ENCODE measurements at places on chromosomes 3 and 15.

GRCh38 chr3:124986192-124987143, 51.9 kb upstream of the MUC13 start:
- no peak overlapping the region for H3K4me3 ChIP-seq
- H3K36me3 ChIP-seq: peaks cover 27% of the 10 kb centered on the region
- H3K27ac ChIP-seq: no peak overlapping the region
- no peaks in the 10 kb centered on the region for H3K4me1 ChIP-seq
- no peak for DNase-seq

DNA sequence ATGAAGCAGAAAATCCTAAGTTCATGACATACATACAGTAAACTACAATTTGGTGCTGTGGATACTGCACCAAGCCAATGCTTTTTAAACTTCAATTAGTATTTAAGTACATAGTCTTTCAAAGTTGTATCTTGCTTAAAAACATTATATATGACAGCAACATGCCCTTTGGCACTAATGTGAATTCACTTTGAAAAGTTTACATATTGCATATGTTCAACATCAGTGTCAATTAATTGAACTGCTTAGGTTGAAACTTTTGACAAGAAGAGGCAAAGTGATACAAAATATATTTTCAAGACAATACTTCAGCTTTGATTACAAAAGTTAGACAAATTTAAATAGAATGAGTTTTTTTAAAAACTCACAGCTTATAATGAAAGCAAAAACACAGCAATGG, 119.4 kb upstream of the ROBO2 start:
- DNase-seq: no peak
- no peaks in the 10 kb centered on the region for H3K4me1 ChIP-seq
- H3K4me3 ChIP-seq: no peak overlapping the region
- no peak overlapping the region for H3K27ac ChIP-seq
- no peaks in the 10 kb centered on the region for H3K27me3 ChIP-seq

GRCh38 chr15:66472176-66472999, 25.2 kb downstream of the SNAPC5 start:
- peak overlapping the region; percentile 66 for H3K4me3 ChIP-seq
- no peaks in the 10 kb centered on the region for H3K27me3 ChIP-seq
- H3K4me1 ChIP-seq: peaks cover 28% of the 10 kb centered on the region
- peak overlapping the region; percentile 92 for H3K27ac ChIP-seq
- peak; percentile 65 for DNase-seq

DNA sequence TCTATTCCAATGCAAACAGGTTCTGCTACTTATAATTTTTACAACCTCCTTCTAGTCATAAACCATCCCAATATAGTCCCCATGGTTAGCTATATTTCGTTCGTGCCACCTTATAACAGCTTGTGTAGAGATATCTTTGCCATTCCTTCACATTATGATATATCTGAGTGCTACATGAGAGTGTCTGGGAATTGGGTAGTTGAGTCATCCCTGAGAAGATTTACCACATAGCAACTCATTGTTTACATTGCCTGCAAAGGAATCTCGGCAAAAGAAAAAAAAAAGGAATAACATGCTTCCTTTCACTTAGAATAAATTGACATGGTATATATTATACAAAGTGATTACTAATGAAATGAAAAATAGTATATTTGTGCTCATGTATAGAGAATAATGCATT, 86.0 kb upstream of the VGLL3 start:
- no peaks in the 10 kb centered on the region for H3K27me3 ChIP-seq
- no peak overlapping the region for H3K4me3 ChIP-seq
- peaks cover 2% of the 10 kb centered on the region for H3K36me3 ChIP-seq
- DNase-seq: no peak
- H3K27ac ChIP-seq: no peak overlapping the region

GRCh38 chr3:151087648-151088047, 2.2 kb downstream of the MED12L start:
- peaks cover 77% of the 10 kb centered on the region for H3K27me3 ChIP-seq
- peaks cover 4% of the 10 kb centered on the region for H3K36me3 ChIP-seq
- no peaks in the 10 kb centered on the region for H3K4me1 ChIP-seq
- H3K4me3 ChIP-seq: peak overlapping the region; percentile 81

GRCh38 chr3:143209715-143210059, 90.1 kb downstream of the CHST2 start:
- H3K4me3 ChIP-seq: no peak overlapping the region
- H3K27ac ChIP-seq: no peak overlapping the region
- no peak for DNase-seq

GRCh38 chr15:35546511-35547381, 781 bp upstream of the DPH6 start:
- peaks cover 7% of the 10 kb centered on the region for H3K36me3 ChIP-seq
- H3K4me3 ChIP-seq: peak overlapping the region; percentile 89
- peaks cover 19% of the 10 kb centered on the region for H3K4me1 ChIP-seq
- no peak for DNase-seq
- H3K27ac ChIP-seq: peak overlapping the region; percentile 99

DNA sequence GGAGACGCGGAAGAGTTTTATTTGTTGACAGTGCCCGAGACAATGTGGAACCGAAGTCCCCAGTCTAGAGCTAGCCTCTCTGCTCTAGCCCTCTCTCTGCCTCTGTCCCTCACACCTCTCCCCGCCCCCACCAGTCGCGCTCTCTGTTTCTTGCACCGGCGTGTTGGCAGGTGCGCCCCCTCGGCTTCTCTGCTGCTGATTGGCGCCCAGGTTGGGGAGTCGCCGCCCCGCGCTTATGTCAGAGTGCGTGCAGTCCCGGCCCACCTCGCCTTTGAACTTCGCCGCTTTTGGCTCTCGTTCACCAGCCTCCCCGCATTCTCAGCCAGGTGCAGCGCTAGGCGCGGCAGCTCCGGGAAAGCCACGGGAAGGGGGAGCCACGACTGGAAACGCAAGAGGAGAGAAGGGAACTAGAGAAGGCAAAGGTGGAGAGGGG, at the start of gene SOX14:
SOX14 (plus strand) TSS at position 315 of the 433 bp plus-strand sequence. CDS start 470 bp downstream, outside the sequence.
- H3K36me3 ChIP-seq: no peaks in the 10 kb centered on the region
- no peak within 1 kb of the TSS for H3K4me3 ChIP-seq
- no peak for DNase-seq
- H3K4me1 ChIP-seq: peaks cover 4% of the 10 kb centered on the region

GRCh38 chr3:129934234-129935123, 40.0 kb upstream of the TRH start:
- no peak overlapping the region for H3K4me3 ChIP-seq
- H3K4me1 ChIP-seq: peaks cover 19% of the 10 kb centered on the region
- H3K27ac ChIP-seq: no peak overlapping the region

- no peaks in the 10 kb centered on the region for H3K36me3 ChIP-seq
- no peaks in the 10 kb centered on the region for H3K27me3 ChIP-seq
- no peak overlapping the region for H3K27ac ChIP-seq
Observed at GRCh38 chr15:36831904-36832287, 252.5 kb downstream of the CDIN1 start.

DNA sequence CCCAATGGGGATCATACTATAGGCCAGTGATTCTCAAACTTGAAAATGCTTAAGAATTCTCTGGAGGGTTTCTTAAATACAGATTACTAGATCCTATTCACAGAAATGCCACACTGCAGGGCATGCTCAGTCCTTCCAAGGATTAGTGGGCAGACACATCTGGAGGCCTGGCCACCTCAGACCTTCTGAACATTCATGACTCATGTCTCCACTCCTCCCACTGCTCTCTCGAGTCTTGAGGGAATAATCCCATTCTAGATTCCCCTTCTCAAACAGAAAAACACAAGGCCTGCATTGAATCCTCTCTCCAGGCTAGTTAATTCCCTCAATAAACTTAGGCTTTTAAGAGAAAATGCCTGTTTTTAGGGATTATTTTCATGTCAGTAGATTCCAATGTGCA, 22.1 kb downstream of the ZNF621 start:
- DNase-seq: no peak
- peaks cover 3% of the 10 kb centered on the region for H3K36me3 ChIP-seq
- no peaks in the 10 kb centered on the region for H3K4me1 ChIP-seq
- no peak overlapping the region for H3K4me3 ChIP-seq

- no peak overlapping the region for H3K27ac ChIP-seq
- H3K4me3 ChIP-seq: no peak overlapping the region
- peaks cover under 1% of the 10 kb centered on the region for H3K27me3 ChIP-seq
- H3K4me1 ChIP-seq: no peaks in the 10 kb centered on the region
- DNase-seq: no peak
Observed at GRCh38 chr15:95912280-95912625, 418.2 kb upstream of the NR2F2 start.

GRCh38 chr3:10502185-10502880, 3.1 kb downstream of the ATP2B2 start:
- no peaks in the 10 kb centered on the region for H3K36me3 ChIP-seq
- no peak overlapping the region for H3K27ac ChIP-seq
- no peak overlapping the region for H3K4me3 ChIP-seq
- peaks cover 4% of the 10 kb centered on the region for H3K4me1 ChIP-seq
- peaks cover 21% of the 10 kb centered on the region for H3K27me3 ChIP-seq

GRCh38 chr3:134863915-134864314, 68.9 kb downstream of the EPHB1 start:
- no peaks in the 10 kb centered on the region for H3K4me1 ChIP-seq
- no peak overlapping the region for H3K4me3 ChIP-seq
- no peaks in the 10 kb centered on the region for H3K27me3 ChIP-seq
- no peaks in the 10 kb centered on the region for H3K36me3 ChIP-seq

DNA sequence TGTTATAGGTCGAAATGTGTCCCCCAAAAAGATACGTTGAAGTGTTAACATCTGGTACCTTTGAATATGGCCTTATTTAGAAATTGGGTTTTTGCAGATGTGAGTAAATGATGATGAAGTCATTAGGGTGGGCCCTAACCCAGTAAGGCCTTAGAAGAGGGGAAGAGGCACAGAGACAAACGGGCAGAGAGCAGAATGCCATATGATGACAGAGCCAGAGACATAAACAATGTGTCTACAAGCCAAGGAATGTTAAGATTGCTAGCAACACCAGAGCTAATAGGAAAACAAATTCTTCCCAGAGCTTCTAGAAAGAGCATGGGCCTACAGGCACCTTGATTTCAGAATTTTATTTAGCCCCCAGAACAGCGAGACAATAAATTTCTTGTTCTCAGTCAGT, 693.1 kb upstream of the NECTIN3 start:
- H3K4me3 ChIP-seq: no peak overlapping the region
- no peaks in the 10 kb centered on the region for H3K4me1 ChIP-seq
- H3K27me3 ChIP-seq: no peaks in the 10 kb centered on the region

DNA sequence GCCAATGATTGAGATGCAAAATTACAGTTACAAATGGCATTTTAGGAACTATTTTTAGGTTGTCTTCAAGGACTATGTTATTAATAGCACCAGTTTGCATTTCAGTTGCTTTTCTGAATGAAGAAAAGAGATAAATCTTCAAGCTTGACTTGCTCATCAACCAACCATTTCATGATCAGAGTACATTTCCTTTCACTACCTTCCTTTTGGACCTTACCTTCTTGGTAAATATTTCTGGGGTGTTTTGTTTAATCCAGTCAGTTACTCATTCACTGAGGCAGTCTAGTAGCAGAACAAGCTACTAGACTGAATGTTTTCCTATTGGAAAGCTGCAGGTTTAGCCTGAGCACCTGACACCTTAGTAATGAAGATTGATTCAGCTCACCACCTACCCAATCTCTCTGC, 8.2 kb downstream of the SLC27A2 start:
- H3K27me3 ChIP-seq: no peaks in the 10 kb centered on the region
- no peak for DNase-seq
- no peak overlapping the region for H3K4me3 ChIP-seq

- H3K36me3 ChIP-seq: peaks cover 4% of the 10 kb centered on the region
- no peak for DNase-seq
- peak overlapping the region; percentile 57 for H3K4me3 ChIP-seq
- peaks cover 43% of the 10 kb centered on the region for H3K4me1 ChIP-seq
- no peaks in the 10 kb centered on the region for H3K27me3 ChIP-seq
Observed at GRCh38 chr3:23762214-23762613, 43.5 kb upstream of the UBE2E1 start.

DNA sequence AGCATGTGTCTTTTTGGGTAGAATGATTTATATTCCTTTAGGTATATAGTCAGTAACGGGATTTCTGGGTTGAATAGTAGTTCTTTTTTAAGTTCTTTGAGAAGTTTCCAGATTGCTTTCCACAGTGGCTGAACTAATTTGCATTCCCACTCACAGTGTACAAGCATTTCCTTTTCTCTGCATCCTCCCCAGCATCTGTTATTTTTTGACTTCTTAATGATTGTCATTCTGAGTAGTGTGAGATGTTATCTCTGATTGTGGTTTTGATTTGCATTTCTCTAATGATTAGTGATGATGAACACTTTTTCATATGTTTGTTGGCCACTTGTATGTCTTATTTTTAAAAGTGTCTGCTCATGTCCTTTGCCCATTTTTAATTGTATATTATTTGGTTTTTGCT, 337.6 kb downstream of the EFHB start:
- H3K27me3 ChIP-seq: no peaks in the 10 kb centered on the region
- no peaks in the 10 kb centered on the region for H3K4me1 ChIP-seq
- H3K27ac ChIP-seq: no peak overlapping the region
- no peak overlapping the region for H3K4me3 ChIP-seq

DNA sequence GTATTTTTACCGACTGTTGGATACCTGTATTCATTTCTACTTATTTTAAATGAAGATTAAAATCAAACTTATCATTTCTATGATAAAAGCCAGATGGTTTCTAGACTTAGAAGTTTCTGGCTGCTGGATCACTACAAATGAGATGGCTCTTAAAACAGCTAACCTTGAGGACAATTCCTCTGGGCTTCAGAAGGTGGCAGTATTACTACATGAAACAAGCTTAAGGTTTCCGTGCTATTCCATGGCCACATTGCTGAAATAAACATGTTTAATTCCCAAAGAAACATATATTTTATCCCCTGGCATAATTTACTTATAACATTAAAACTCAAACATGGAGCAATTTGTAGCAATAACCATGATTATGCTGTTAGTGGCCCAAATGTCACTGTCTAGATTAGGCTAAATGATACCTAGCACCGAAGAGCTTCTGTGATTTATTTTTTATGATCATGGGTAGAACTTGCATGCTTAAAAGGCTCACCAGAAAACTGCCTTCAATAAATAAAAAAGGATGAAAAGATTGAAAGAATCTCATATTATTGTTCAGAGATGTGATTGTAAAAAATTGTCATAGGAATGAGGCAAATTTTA, 204.0 kb upstream of the NANOGP8 start:
- H3K36me3 ChIP-seq: no peaks in the 10 kb centered on the region
- no peak overlapping the region for H3K27ac ChIP-seq

- peaks cover 20% of the 10 kb centered on the region for H3K4me1 ChIP-seq
- no peaks in the 10 kb centered on the region for H3K27me3 ChIP-seq
- H3K27ac ChIP-seq: peak overlapping the region; percentile 20
- no peak for DNase-seq
- peaks cover 3% of the 10 kb centered on the region for H3K36me3 ChIP-seq
- H3K4me3 ChIP-seq: no peak overlapping the region
Observed at GRCh38 chr3:15630646-15631350, 29.3 kb downstream of the BTD start.

DNA sequence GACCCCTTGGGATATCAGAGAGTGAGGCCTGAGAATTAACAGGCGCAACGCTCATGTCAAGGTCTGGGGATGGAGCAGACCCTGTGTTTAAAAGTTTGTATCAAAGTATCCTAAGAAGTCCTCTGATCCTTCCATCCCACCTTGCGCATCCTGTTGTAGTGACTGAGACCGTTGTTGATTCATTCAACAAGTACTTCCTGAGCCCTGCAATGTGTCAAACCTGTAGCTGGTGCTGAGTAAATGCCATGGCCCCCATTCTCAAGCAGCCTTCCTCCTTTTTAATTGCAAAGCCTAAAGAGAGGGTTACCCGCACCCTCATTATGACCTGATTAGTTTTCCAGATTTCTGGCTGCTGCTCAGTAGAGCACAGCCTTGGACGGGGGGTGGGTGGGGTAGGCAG, 46.4 kb downstream of the RPLP1 start:
- H3K27ac ChIP-seq: no peak overlapping the region
- H3K36me3 ChIP-seq: no peaks in the 10 kb centered on the region
- no peak for DNase-seq
- peaks cover 9% of the 10 kb centered on the region for H3K27me3 ChIP-seq

Data from central memory CD8-positive, alpha-beta T cell (primary cell).